ENCODE measurements at places on chromosomes 6 and 20. TPM values are rescaled to one million over a fixed set of nuclear protein-coding genes. Genes with fewer than 3 reads are reported as not detected.

The ZC3H12D gene
- polyA plus RNA-seq: 0.05 TPM

The ATP9A gene
- 5.0 TPM for polyA plus RNA-seq

DNA sequence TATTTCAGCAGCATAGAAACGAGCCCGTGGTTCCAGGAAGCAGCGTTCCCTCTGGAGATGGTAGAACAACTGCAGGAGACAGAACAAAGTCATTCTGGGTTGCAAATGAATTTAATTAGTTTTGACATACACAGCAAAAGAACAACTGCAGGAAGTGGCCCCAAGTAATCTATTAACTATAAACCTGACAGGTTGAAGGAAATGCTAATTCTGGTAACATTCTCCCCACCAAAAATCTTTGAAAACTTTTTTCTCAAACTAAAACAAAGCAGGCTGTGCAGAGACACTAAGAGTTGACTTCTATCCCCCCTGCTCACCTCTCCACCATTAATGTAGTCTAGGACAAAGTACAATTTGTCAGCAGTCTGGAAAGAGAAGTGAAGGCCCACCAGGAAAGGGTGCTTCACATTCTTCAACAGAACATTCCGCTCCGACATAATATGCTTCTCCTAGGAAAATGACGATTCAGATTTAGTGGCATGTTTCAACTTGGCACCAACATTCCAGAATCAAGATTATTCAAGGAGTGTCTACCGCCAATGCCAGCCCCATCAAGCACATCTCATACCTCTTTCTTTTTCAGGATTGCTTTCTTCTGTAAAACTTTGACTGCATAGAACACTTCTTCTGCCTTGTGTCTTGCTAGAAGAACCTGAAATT, 120.4 kb upstream of the SLC2A12 start:
- peaks cover 11% of the 10 kb centered on the region for H3K36me3 ChIP-seq
- H3K27ac ChIP-seq: no peak overlapping the region
- no peak for DNase-seq
- peaks cover 10% of the 10 kb centered on the region for H3K4me1 ChIP-seq

The EDN3 gene
- polyA plus RNA-seq: 0.24 TPM

DNA sequence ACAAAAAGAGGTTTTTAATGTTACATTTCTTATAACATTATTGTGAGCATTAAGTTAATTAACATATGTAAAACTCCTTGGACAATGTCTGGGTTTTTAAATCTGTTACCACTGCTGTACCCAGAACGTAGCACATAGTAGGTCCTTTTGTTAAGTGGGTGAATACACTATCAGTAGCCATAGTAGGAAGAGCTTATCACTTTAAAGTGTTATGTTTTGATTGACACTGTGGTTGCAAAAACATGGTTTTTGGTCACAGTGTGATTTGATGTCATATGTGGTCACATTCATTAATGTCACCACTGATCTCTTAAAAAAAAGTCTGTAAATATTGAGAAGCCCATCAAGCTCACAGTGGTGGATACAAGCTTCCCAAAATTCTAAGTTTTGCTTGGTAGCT, 160.7 kb downstream of the PLCB1 start:
- H3K27ac ChIP-seq: no peak overlapping the region
- H3K4me3 ChIP-seq: no peak overlapping the region
- H3K4me1 ChIP-seq: no peaks in the 10 kb centered on the region
- H3K27me3 ChIP-seq: no peaks in the 10 kb centered on the region
- no peak for DNase-seq
- no peaks in the 10 kb centered on the region for H3K36me3 ChIP-seq

The DEFB116 gene
- polyA plus RNA-seq: not detected

DNA sequence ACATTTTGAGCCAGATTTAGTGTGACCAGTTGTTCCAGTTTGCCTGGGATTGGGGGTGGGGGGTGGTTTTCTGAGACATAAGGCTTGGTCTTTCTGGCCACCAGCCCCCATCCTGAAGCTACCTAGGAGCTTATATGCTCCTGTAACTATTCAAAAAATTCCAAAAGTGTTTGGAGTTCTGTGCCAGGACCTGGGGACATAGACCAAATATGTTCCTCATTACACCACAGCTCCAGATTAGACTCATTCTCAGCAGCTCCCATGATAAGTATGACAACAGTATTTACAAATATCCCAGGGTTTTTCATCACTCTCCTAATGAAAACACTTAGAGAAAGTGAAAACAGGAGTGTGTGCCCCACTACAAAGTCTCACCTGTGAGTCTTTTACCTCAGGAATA, 37.8 kb upstream of the RNF144B start:
- H3K4me3 ChIP-seq: no peak overlapping the region
- no peaks in the 10 kb centered on the region for H3K27me3 ChIP-seq
- H3K27ac ChIP-seq: no peak overlapping the region
- H3K4me1 ChIP-seq: no peaks in the 10 kb centered on the region

DNA sequence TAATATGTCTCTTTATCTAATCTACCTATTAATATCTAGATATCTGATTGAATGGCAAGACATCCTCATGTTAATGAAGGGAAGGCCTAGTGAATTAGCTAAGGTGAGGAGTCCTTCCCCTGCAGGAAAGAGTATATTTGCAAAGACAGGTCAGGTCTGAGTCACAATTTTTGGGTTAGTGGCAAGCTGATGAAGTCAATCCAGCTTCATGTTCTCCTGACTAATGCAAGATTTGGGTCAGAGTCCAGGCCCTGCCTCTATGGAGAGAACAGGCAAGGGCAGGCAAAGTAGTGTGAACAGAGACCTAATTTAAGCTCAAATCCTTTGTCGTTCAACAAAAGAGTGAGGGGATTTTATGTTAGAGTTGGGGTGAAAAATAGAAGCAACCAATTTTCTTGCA, 496.7 kb downstream of the BMP2 start:
- H3K27me3 ChIP-seq: no peaks in the 10 kb centered on the region
- H3K4me3 ChIP-seq: no peak overlapping the region
- DNase-seq: no peak

Measured in H1 (cell line).